ENCODE measurements at places on chromosomes 5 and 9.
A peak's percentile ranks its signal among the peaks of the same experiment; 100 is the strongest.

DNA sequence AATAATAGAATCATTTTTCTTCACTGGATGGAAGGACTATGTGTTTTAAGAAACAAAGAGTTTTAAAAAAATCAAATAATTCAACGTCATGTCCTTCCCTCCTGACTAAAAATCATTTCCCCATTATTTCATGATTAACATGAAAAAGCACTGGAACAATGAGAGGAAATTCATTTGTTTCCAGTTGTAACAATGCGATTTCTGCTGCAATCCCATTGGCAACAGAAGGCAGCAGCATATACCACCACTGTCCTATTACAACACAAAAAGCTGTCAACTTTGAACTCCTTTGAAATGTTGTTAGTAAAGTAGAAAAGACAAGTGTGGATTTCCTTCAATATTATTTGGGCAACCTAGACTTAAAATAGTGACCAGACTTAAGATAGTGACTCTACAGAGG lies 3.1 kb downstream of the C5orf63 start:
- DNase-seq = no peak

GRCh38 chr9:133278161-133279114 lies 3.4 kb upstream of the ABO start:
- DNase-seq = no peak

GRCh38 chr9:4375424-4376200 lies 75.7 kb upstream of the GLIS3 start:
- DNase-seq = peak; percentile 28

DNA sequence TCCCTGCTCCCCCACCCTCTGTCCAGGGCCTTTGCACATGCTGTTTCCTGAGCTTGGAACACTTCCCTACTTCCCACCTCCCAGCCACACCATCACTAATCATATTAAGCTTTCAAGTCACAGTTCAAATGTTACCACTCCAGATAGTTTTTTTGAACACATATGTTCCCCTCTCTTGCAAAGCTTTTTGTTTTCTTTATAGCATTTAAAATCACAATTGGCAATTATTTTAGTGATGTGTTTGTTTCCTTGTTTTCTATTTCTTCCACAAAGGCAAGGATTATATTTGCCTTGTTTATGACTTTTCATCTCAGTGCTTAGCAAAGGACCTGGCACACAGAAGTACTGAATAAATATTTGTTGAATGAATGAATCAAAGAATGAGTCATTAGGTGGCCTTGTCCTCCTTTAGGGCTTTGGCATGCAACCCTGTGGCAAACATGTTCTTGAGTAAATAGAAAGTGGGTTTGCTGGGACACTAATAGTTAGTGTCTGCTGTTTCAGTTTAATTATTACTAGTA lies 386.8 kb downstream of the FGF10 start:
- no peak for DNase-seq

- no peak for DNase-seq
Observed at GRCh38 chr5:42949348-42950115, 90.6 kb downstream of the ANXA2R start.

GRCh38 chr9:81890104-81890503 lies 38.1 kb upstream of the SPATA31D4 start:
- DNase-seq = no peak

GRCh38 chr9:138053996-138054752 lies 176.6 kb downstream of the CACNA1B start:
- DNase-seq = peak; percentile 18

DNA sequence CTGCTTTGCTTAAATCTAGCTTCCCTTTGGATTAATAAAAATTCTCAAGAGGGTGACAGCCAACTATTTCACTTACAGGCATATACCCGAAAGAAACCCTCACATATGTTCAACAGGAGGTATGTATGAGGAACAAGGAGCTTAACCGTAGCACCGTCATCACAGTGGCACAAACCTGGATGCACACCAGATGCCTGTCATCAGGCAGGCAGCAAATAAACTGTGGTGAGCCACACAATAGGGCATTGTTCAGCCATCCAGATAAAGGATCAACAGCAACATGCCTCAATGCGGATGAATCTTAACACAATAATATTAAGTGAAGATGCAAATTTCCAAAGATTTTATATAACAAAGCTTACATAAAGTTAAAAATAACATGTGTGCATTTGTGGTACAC lies 5.5 kb upstream of the TNFSF15 start:
- peak; percentile 77 for DNase-seq

DNA sequence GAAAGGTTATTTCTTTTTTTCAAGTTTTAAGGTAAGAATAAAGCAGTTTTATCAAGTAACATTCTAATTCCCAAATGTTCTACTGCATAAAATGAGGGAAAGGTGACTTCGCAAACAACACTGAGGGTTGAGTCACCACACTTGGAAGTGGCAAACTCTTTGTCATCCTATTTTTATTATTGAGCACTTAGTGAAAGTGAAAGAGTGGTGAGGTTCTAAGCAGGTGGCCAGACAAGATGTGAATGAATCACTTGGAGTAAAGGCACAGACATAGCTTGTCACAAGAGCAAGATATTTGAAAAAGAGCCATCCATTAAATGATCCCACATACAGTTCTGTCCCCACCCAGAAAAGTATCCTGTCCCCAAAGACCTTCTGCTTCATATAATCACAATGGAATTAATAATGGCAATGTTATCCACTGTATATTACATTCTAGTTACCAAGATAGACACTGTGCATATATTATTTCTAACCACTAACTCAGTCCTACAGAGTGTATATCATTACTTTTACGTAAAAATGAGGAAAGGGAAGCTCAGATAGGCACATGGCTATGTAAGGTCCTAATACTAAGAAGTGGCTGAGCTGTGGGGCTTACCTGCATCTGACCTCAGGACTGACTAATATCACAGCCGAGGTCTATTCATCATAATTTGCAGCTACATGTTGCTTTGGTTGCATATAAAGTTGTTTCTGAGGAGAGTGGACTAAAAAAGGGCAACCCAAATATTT lies 730.4 kb upstream of the MEF2C start:
- no peak for DNase-seq

DNA sequence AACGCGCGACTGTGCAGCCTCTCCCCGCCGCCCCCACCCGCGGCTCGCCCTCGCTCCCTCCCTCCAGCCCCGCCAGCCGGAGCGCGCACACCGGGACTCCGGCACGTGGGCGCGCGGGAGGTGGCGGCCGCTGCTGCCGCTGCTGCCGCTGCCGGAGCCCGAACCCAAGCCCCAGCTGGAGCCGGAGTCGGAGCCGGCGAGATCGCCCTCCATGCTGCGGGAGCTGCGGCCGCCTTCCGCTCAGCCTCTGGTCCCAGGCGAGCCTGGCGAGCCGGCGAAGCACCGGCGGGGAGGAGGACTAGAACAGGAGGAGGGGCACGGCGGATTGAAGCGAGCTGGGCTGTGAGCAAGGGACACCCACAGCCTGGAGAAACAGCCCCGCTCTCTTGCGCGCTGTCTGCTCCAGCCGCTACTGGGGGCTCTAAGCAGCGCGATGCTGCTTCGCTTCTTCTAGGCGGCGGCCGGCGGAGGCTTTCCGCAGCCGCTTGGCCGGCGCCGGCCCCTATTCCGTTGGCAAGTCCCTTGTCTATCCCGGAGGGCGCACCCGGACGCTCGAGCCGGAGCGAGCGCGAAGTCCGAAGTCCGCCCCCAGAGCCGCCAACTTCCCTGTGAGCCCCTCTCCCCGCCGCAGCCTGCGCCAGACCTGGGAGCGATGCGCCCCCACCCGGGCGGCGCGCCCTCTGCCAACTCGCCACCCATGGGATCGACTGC lies 598.7 kb upstream of the SGCD start:
- DNase-seq = no peak

- DNase-seq = no peak
Observed at GRCh38 chr9:81906671-81907070, 21.6 kb upstream of the SPATA31D4 start.

DNA sequence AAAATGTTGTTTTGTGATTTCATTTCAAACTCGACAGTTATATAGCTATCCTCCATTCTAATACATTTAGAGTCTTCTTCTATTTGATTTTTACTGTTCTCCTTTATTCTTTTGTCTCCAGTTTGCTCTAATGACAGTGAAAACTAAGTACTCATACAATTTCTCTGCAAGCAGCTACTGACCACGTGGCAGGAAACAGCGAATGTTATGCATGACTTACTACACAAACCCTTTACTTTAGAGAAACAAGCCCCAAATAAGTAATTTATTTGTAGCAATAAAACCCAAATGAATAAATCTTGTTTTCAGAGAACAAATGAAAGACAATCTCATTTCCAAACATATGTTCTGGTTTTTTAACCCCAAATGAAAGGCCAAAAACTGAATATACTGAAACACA lies 41.9 kb downstream of the CDH6 start:
- DNase-seq = no peak

DNA sequence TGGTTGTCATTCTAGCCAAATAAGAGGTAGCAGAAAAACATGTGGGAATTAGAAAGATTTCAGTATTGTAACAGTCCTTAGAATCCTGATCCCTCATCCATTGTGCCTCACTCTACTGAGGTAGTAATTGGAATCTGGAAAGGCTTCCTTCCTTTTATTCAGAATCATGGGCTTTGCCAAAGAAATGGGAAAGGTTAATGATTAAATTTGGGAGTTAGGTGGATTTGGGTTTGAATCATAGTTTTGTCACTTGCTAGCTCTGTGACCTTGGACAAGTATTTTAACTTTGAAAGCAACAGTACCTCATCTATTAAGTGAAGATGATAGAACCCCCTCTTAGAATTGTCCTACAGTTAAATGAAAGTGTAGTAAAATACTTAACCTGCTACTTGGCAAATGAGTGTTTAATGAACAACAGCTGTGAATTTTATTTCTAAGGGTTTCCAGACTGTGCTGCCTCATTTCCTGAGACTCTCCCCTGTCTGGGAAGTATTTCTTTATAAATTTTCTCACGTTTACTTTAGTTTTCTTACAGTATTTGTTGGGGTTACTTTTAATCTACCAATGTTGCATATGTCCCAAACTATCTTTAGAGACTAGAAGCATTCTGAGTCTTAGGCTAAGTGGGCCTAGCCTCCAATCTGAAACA lies 11.7 kb downstream of the SPDL1 start:
- no peak for DNase-seq

GRCh38 chr9:20504930-20505329 lies 117.4 kb downstream of the MLLT3 start:
- no peak for DNase-seq

DNA sequence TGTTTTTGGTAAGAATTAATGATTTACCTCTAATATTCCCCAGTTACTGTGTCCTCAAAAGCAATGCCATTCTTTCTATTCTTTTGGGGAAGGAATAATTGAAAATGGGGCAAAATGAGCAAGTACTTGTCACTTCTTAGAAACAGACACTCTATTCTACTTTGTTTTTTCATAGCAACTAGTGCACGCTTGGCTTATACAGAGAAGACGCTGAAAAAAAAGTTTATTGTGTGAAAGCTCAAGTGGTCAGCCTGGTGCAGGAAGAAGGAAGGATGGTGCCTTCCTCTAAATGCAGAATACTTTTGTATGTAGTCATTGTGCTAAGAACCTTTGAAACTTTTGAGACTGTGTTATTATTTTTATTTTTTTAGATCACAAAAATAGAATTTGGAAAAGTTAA lies 29.6 kb downstream of the ANKDD1B start:
- no peak for DNase-seq

- DNase-seq = no peak
Observed at GRCh38 chr5:964821-965220, 43.8 kb upstream of the NKD2 start.

DNA sequence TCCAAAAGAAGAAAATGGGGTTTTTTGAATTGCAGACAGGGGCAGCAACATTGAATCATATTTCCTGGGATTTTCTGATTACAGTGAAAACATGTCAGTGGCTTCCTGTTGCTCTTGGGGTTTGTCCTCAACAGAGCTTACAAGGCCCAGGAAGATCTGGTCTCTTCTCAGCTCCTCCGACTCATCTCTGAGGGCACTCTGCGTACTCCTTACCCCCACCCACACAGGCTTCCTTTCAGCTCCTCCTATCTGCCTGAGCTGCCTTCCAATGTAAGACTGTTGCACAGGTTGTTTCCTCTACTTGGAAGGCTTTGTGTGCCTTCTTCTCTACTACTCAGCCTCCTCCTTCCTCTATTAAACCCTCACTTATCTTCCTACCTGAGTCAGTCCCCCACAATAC lies 245.1 kb upstream of the MEF2C start:
- no peak for DNase-seq

- DNase-seq = no peak
Observed at GRCh38 chr9:34250721-34251120, 71.9 kb downstream of the UBAP1 start.

- DNase-seq = no peak
Observed at GRCh38 chr5:10366310-10367272, 13.1 kb downstream of the MARCHF6 start.

DNA sequence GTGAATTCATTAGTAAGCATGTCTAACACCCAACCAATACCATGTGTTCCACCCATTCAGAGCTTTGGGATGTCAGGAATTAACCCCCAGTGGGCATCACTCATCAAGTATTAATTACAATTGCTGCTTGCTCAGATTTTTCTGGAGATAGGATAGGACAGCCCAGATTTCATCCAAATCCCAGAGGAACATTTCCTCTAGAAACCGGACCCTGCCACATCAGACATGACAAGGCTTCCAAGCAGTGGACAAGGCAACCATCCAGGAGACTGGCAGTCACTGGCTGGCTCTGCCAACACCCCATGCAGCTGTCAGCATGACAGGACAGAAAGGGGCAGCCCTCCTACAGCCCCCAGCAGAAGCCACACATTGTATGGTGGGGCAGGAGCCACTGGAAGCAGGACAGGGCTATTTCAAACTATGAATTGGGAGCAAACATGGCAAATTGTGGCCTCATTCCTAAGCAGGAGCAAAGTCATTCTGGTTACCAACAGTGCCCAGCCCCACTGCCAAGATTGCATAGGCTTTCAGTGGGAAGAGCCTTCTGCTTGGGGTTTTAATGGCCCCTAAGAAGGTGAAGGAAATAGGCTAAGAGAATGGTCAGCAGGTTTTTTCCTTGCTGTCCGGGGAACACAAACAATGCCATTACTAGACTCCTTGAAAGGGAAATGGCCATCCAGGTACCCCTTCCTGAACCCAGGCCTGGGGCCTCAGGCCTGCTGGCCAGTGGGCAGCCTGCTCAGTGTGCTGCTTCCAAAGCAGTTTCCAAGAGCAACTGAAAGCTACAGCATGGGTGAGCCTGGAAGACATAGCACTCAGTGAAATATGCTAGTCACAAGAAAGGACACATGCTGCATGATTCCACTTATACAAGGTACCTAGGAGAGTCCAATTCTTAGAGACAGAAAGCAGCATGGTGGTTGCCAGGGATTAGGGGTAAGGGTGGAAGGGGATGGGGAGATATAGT lies 294.7 kb upstream of the SLC30A5 start:
- no peak for DNase-seq

GRCh38 chr5:100590867-100591266 lies 55.7 kb downstream of the FAM174A start:
- no peak for DNase-seq

DNA sequence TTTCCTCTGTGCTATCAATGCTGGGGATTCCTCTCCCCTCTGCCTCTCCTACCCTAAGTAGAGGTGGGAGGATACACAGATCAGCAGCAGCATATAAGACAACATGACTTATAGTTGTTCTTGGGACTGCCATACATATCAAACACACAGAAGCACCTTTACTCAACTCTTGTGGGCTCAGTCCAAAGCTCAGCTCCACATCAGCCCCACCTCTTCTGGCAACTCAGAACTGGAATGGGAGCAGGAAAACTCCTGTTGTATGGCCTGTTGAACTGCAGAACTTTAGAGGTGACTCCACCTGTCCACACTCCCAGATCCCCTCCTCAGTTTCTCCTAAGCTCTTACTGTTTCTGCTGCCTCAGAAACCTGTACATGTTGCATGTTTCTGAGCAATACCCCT lies 127.8 kb downstream of the SV2C start:
- no peak for DNase-seq

Measured in NCI-H526 treated with DMSO at 0.1 percent for 48 hours (cell line).